ENCODE measurements at places on chromosomes 3 and 15.

- DNase-seq: no peak
These were observed 124.4 kb upstream of the TOPAZ1 start for GRCh38 chr3:44117239-44117638.

- DNase-seq: no peak
These were observed 42.3 kb upstream of the GYG1 start for GRCh38 chr3:148948913-148949657.

GRCh38 chr3:184788751-184789150 lies 23.2 kb upstream of the VPS8 start:
- peak; percentile 53 for DNase-seq

DNA sequence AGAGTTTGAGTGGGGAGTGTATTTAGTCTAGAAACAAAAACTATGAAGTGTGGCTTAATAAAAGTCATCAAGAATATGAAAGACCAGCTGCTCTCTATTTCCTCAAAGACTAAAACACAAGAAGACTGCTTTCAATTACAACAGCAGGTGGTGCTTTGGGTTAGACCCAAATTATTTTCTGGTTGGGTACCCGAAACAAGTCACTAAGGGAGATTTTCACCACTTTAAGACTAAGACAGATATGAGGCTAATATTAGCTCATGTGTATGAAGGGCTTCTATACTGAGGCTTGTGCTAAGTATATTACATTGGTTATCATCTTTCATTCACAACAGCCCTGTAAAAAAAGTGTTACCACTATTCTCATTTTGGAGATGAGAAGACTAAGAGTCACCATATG lies 43.1 kb downstream of the COL8A1 start:
- DNase-seq: no peak

DNA sequence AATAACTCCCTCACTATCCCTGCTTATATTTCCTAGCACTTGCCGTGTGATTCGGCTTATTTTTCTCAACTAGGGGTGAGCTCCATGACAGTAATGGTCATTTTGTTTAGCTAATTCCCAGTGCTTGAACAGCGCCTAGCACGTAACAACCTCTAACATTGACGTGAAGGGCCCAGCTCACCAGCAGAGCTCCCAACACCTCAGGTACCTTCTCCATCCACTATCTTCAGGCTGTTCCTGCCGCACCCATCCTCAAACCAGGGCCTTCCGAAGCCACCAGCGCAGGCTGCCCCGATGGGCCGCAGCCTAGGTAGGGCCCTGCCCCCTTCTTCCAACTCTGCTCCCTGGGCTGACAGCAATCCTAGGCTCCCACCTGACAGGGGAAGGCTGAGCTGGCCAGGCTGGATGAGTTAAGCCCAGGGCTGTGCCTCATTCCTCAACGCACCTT lies 751 bp upstream of the RPS17 start:
- no peak for DNase-seq

DNA sequence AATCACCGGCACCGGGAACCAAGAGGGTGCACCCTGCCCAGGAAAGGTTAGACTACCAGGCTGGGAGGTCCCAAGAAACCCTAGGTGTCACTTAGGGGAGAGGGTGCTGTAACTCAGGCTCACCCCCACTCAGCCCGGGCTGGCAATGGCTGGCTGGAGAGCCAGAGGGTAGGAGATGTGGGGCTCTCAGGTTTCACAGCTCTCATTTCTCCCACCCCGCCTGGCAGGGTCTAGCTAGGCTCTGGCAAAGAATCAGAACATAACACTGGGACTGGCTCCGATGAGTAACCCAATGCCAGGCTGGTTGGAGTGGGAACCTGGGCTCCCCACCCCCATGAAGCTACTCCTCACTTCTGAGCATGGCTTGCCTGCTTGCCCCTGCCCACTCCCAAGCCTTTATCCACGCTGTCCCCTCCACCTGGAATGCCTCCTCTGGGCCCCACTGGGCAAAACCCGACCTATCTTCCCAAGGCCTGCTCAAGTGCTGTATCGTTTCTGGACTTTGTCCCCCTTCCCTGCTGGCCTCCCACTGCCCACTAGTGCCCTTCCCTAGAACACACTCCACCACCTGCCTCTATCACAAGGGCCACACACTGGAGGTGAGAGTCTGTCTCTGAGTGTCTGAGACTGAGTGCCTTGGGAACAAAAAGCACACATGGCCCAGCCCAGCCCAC lies 2.0 kb downstream of the CIB2 start:
- DNase-seq: no peak

DNA sequence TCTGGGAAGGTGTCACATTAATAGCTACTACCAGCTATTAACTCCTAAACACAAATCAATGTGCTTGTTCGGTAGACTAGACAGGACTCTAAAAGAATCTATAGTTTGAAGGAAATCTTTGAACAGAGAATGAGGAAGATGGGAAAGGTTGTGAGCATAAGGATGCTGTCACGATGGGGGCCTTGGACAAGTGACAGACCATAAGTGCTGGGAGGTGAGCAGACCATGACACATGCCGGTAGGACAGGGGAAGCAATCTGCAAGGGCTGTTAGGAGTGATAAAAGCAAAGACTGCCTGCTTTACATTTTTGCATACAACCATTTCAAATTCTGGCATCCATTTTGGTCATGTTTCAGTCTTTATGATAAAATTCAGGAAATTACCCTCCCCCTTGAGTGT lies 645.8 kb downstream of the ROBO2 start:
- DNase-seq: no peak

DNA sequence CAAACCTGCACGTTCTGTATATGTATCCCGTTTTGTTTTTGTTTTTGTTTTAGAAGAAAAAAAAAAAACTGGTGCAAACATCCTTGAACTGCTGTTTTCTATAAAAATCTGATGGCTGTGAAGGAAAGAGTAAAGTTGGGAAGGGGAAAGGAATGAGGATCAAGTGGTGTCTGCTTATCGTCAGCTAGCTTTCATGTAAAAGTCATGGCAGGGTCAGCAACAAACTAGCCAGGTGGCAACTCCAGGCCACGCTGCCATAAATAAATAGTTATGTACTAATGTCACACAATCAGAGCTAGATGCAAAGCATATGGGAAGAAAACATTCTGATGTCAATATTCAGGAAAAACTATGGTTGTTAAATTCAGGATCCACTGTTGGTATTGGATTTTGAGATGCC lies 2.3 kb upstream of the CDIN1 start:
- DNase-seq: no peak

DNA sequence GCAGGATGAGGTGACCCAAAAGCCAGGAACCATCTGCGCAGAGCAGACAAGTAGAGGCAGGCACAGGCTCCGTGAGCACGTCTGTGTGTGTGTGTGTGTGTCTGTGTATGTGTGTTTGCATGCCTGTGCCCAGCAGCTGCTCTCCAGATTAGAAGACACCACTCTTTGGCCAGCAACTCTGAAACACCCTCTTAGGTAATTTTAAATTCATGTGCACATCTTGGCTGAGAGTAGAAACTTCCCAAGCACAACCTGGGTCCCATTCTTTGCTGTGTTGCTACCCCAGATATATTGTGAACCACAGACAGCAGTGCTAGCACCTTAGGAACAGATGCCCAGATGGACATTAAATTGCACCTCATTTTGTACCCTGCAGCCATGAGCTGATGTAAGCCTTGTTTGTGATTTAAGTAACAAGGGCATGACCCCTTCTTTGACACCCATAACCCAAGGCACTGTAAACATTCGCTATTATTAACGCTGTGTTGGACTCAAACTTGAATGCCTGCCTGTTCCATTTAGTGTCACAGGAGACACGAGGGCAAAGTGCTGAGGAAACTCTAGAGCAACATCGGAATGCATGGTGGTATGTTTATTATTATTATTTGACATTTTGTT lies at the start of gene FILIP1L:
FILIP1L (minus strand) TSS at position 89 of the 618 bp plus-strand sequence.
- no peak for DNase-seq

GRCh38 chr15:55897560-55898336 lies 95.7 kb downstream of the NEDD4 start:
- peak; percentile 60 for DNase-seq

DNA sequence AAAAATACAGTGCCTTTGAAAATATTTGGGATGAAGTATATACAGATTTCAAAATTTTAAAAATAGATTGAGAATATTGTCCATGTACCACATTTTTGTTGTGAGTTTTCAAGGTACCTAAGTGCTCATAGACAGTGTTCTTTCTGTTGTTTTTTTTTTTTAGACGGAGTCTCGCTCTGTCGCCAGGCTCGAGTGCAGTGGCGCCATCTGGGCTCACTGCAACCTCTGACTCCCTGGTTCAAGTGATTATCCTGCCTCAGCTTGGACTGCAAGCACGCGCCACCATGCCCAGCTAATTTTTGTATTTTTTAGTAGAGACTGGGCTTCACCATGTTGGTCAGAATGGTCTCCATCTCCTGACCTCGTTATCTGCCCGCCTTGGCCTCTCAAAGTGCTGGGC lies 223.9 kb downstream of the MCTP2 start:
- no peak for DNase-seq

DNA sequence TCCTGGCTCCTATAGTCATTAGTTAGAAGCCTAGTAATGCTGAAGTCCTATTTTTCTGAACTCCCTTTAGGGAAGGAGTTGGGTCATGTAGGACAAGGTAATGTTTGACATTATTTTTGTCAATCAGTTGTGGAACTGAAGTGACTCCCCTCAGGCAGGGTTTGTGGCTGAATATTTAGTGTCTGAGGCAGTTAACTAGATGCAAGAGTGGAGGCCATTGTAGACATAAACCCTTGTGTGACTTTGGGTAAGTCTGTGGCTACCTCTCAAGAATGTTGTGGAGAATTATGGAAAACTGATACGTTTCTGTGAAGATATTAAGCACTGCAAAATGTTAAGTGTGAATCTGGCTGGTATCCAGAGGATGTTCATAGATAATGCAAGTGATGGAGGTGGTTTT lies 125.2 kb upstream of the PHLDB2 start:
- DNase-seq: no peak

DNA sequence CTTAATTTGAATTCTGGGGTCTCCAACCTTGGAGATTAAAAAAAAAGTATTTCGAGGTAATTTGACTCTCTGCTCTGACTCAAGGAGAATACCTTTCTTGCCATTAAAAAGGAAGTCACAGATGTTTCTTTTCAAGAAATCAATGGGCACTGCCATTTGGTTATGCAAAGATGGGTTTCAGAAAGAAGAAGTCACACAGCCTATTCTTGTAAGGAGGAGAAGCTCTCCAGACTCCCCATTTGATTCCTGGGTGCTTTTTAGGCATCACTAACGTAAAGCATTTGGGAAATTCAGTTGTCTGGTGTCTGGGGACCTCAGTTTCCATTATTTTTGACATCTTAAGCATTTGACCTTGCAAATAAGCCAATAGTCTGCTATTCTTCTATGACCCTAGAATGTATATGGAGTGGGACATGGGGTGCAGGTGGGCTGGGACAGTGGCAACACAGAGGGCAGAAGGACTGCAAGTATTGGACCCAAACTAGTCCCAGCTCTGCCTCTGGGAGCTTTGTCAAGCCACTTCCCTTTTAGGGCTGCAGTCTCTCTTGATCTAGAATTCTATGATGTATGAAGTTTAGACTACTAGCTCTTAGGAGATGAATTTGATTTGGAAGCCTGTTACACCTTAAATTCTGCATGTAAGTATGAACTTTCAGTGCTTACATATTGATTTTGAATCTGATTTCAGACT lies 27.8 kb downstream of the IL5RA start:
- no peak for DNase-seq

- no peak for DNase-seq
These were observed 8.7 kb downstream of the FOXL2 start for GRCh38 chr3:138938056-138938876.

GRCh38 chr3:187920913-187921312 lies 175.6 kb upstream of the BCL6 start:
- DNase-seq: peak; percentile 87

GRCh38 chr3:160444411-160444810 lies 5.2 kb downstream of the TRIM59 start:
- DNase-seq: no peak

DNA sequence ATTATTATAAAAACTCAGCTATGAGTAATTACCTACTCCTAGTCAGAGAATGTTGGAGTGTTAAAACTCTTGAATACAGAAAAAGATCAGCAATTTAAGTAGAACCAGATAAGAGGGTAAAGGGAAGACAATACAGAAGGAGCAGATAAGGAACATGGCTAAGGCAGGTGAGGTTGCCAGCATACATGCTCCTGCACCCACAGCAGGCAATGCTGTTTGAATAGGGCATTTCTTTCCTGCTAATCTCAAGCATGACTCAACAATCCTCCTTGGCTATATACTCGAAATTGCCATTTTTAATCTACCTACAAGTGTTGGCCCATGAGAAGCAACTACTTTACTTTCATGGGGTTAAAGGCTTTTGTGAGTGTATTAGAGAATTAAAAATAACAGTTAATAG lies 494.5 kb downstream of the DIPK2A start:
- no peak for DNase-seq

GRCh38 chr3:101379658-101380376 lies 59.4 kb upstream of the IMPG2 start:
- DNase-seq: no peak

DNA sequence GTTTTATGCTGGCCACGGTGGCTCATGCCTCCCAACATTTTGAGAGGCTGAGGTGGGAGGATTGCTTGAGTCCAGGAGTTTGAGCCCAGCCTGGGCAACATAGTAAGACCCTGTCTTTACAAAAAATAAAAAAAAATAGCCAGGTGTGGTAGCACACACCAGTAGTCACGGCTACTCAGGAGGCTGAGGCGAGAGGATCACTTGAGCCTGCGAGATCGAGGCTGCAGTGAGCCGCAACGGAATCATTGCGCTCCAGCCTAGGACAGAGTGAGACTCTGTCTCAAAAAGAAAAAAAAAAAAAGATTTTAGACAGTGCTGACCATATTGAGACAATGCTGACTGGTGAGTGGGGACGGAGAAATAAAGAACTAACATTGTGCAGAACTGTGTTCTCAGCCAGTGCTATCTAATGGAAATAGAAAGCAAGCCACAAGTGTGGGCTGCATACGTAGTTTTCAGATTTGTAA lies 67.2 kb downstream of the ST6GAL1 start:
- DNase-seq: no peak

- no peak for DNase-seq
These were observed 30.3 kb upstream of the UACA start for GRCh38 chr15:70793694-70794093.

DNA sequence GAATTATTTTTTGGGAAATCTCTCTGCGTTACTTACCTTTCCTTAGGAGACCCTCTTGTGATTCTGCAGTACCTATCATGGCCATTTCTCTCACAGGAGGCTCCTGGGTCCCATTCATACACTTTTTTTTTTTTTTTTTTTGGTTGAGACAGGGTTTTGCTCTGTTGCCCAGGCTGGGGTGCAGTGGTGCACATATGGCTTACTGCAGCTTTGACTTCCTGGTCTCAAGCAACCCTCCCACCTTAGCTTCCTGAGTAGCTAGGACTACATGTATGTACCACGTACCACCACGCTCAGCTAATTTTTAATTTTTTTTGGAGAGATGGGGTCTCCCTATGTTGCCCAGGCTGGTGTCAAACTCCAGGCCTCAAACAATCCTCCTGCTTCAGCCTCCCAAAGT lies 36.1 kb downstream of the TRAK1 start:
- DNase-seq: no peak

DNA sequence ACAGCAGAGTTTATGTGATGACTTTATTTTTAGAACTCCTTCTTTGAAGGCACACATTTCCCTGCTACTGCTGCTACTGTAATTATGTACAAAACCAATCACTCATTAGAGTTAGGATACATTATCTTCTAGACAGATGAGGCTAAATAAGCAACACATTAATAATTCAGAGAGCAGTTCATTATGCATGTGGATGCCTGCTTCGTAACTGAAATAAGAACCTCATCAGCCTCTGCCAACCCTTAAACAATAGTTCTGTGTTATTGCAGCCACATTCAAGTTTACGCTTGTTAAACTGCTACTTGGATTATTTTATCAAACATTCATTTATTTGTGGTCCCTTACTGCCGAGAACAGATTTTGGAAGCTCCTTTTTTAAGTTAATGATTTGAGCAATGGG lies 52.5 kb upstream of the C15orf61 start:
- DNase-seq: no peak

GRCh38 chr3:22236490-22237270 lies 485.7 kb upstream of the ZNF385D start:
- DNase-seq: no peak

All from AG10803 (cell line).